ENCODE measurements at places on chromosomes 4 and X.

- DNase-seq, result no peak
Observed at GRCh38 chrX:23271026-23271425, 63.6 kb upstream of the PTCHD1 start.

GRCh38 chr4:69764311-69764710, 3.9 kb upstream of the SULT1B1 start:
- DNase-seq, result peak; percentile 26

DNA sequence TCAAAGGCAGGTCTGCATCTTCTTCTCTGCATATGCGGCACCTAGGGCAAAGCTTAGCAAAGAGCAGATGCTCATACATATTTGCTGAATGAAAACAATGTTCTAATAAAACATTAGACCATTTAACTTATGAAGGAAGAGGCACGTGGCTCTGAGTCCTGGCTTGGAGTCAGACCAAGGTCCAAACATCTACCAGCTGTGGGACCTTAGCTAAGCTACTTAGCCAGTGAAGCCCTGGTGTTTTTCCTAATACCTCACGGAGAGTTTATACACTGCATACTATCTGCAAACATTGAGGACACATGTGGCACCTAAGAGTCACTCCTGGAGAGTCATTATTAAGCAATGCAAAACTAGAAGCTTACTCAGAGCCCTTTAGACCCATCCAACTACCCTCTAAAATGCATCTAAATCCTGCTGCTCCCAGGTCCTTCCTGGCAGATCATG, 9.0 kb downstream of the PDGFC start:
- no peak for DNase-seq

DNA sequence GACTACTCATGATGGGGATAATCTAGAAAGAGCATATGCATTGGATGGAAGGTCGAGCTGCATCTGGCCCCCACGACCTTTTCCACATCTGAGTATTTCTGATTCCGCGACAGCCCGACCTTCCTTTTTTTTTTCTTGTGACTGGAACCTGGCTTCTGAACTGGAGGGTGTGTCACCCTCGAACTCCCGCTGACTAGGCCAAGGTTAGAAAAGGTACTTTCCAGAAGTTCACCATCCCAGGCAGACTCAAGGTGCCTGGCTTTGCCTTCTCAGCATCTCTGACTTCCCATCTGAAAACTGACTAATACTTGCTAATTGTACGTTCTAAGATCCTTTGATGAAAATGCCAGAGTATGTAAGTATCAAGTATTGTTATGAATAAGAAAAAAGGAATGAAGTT, 49.3 kb upstream of the CD40LG start:
- peak; percentile 53 for DNase-seq

- DNase-seq, result no peak
Observed at GRCh38 chrX:124369722-124370121, 23.4 kb downstream of the SH2D1A start.

GRCh38 chrX:47573341-47574075, 8.7 kb upstream of the TIMP1 start:
- DNase-seq, result no peak

DNA sequence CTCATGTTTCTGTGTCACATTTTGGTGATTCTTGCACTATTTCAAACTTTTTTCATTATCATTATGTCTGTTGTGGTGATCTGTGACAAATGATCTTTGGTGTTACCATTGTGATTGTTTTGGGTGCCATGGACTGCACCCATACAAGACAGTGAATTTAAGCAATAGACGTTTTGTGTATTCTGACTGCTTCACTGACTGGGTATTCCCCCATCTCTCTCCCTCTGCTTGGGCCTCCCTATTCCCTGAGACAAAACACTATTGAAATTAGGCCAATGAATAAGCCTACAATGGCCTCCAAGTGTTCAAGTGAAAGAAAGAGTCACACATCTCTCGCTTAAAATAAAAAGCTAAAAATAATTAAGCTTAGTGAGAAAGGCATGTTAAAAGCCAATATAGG, 60.2 kb downstream of the BANK1 start:
- DNase-seq, result no peak

Data from CD4-positive, alpha-beta T cell treated with Interleukin-10 for 1 hour (primary cell).